Activated CD8-positive, alpha-beta memory T cell treated with anti-CD3 and anti-CD28 coated beads, Interleukin-2, amount 50 U/mL, for 4 hours (primary cell): ENCODE measurements at places on chromosomes 1 and 21.
A peak's percentile ranks its signal among the peaks of the same experiment; 100 is the strongest.

- no peak for DNase-seq
These were observed 22.8 kb downstream of the ATP5PO start for GRCh38 chr21:33892853-33893252.

GRCh38 chr1:46174448-46175231 is at the start of gene TSPAN1:
Gene TSPAN1 (plus strand): TSS chr1:46175087. CDS start chr1:46181108, 6,021 bp downstream.
- no peak for DNase-seq

GRCh38 chr1:98410082-98410481 is 251.4 kb upstream of the SNX7 start:
- no peak for DNase-seq

GRCh38 chr1:222034790-222035189 is 292.9 kb upstream of the DUSP10 start:
- no peak for DNase-seq

DNA sequence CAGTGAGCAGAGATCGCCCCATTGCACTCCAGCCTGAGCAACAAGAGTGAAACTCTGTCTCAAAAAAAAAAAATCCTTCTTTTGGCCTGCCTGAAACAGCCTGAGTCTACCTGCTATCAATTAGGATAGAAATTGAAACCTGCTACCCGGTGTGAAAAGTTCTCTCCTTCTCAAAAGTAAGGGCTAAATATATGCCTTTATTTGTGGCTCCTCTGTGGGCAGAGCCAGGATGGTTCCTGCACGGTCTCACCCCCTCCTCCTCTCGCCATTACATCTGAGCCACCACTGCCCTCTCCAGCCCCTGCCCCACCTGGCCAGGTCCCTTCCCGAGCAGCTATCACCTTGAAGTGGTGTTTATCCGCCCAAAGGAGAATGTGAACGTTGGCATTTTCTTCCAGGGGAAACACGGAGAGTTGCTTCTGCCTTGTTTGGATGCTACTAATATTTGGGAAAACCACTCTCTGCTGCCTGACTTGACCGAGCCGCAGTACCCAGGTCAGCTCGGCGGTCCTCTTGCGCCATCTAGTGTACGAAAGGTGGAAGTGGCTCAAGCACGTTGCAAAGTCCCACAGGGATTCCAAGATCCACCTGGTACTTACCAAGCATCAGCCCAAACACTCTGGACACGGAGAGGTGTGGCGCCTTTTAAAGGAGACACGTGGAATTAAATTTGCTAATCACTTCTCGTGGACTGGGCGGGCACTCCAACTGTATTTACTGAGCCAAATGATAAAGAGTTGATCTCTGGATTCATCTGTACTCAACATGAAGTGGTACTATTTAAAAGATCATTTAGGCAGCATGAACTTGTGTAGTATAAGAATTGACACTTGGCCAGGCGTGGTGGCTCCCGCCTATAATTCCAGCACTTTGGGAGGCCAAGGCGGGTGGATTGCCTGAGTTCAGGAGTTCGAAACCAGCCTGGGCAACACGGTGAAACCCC is 31.9 kb downstream of the SETD4 start:
- peak; percentile 64 for DNase-seq

- DNase-seq = no peak
These were observed 109.0 kb downstream of the CACNA1E start for GRCh38 chr1:181592255-181592859.

- no peak for DNase-seq
These were observed 781 bp upstream of the METTL13 start for GRCh38 chr1:171780583-171781175.

GRCh38 chr1:145805057-145805456 is 18.8 kb downstream of the RNF115 start:
- DNase-seq = no peak

DNA sequence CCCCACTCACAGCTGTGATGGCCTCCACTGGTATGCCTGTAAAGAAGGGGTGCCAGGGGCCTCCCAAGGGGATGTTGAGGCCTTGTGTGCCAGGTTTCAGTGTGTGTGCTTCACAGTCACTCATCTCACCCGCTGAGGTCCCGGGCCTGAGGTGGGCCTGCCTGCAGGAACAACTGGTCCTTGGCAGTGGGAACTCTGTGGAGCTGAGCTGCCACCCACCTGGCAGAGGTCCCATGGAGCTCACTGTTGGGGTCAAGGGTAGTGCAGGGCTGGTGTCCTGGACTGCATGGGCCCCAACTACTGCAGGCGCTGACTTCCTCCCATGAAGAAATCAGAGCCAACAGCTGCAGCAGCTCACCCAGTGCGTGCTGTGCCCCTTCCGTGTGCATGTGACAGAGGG is 17.3 kb upstream of the ZNF678 start:
- no peak for DNase-seq

- no peak for DNase-seq
These were observed at the start of gene PROK1 for GRCh38 chr1:110450929-110451328. Gene PROK1 (plus strand): TSS chr1:110451149. CDS start chr1:110451217, 68 bp downstream.

DNA sequence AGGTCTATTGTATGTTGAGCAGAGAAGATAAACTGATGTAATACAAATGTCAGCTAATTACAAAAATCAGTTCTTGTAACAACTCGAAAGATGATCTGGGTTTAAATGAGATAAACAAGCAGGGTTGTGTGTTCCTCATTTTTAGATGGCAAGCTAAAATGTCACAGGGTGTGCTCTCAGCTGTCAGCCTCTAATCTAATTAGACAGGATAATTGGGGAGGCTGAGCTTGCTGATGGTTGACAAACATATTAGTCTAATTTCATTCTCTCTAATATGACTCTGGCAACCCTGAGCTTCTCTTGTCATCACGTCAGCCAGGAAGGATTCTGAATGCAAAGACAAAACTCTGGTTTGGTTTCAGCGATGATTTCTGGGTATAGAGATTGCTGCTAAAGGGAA is 335.3 kb upstream of the KAZN start:
- DNase-seq = no peak

GRCh38 chr1:87224201-87224600 is 104.5 kb upstream of the LMO4 start:
- DNase-seq = no peak
